ENCODE measurements at places on chromosomes 13 and 19.

DNA sequence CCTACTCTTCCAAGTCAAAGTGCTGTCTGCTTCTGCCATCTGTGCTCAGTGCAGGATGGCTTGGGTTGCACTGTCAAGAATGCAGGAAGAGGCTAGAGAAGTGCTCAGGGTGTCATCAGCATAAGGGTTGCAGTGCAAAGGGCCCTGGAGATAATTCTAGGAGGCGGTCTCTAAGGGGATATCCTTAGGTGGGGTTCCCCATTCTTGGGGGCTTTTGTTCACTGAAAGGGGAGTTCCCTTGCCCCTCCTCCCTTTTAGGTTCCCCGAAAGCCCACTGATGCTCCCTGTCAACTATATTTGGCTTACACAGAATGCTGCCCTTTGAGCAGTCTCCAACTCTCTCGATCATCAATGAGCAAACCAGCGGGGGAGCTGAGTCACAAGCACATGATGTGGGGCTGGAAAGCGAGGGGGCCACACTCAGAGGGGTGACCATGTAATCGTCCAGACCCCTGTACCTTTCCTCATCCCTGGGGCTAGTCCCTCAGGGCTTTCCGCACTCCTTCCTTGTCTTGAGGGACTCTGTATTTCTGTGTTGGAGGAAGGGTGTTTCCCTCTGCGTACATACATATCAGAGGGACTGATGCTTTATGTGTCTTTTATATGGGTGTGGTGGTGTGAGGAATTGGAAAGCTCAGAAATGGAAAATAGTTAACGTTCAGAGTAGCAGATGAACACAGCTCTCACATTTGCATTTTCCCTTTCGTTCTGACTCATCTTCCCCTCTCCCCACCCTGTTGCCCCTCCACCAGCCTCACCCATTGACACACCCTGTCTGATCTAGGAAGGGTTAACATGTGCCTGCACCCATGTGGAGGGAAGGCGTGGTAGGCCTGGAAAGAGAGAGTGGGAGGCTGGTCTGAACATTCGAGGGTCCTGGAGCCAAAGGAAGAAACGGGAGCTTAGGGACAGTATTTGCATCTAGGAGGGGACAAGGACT lies 6.7 kb downstream of the ZBTB32 start:
- DNase-seq, result peak; percentile 40

DNA sequence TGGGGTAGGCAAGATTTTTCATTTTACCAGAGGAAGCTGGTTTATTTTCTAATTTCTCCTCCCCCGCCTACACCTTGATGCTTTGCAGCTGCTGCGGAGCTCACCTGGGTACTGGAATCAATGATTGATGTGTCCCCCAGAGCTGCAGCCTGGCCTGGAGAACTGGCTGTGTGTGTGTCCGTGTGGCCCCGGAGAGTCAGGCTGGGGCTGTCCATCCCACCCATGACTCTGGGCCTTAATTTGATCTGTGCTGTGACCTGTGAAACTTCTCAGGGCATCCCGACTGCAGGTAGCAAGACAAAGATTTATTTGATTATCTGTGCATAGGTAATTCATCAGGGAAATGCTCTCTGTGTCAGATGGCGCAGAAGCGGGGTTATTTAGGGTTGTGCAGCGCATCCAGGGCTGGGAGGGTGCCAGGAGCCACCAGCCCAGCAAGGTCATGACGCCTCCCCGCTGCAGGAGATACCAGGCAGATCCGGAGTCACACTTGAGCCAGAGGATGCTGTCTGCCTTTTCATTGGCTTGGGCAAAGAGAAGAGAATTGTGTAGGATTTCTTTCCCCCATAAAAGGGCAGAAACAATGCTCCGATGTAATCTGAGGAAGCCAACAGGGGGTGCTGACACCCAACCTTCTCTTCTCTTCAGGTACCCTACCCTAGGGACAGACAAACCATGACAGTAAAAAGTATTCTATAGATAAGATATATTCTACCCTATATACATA lies 346.6 kb downstream of the TSHZ3 start:
- no peak for DNase-seq

DNA sequence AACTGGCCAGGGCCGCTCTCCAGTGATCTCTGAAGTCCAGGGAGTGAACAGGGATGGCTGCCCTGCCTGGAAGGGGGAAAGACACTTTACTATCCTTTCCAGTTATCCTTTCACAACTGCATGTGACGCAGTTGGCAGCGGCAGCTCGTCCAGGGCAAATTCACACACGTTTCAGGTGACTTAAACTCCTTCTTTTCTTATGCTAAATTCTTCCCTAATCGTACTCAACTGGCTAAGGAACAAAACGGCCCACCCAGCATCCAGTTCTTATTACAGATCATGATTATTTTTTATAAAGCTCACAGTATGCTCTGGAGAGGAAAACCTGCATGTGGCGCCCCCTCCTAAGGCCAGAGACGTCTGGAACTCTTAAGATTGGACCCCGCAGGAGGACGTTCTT lies 767.1 kb downstream of the UQCRFS1 start:
- no peak for DNase-seq

- peak; percentile 54 for DNase-seq
Measured at GRCh38 chr19:47176627-47177090, 46.0 kb downstream of the SAE1 start.

DNA sequence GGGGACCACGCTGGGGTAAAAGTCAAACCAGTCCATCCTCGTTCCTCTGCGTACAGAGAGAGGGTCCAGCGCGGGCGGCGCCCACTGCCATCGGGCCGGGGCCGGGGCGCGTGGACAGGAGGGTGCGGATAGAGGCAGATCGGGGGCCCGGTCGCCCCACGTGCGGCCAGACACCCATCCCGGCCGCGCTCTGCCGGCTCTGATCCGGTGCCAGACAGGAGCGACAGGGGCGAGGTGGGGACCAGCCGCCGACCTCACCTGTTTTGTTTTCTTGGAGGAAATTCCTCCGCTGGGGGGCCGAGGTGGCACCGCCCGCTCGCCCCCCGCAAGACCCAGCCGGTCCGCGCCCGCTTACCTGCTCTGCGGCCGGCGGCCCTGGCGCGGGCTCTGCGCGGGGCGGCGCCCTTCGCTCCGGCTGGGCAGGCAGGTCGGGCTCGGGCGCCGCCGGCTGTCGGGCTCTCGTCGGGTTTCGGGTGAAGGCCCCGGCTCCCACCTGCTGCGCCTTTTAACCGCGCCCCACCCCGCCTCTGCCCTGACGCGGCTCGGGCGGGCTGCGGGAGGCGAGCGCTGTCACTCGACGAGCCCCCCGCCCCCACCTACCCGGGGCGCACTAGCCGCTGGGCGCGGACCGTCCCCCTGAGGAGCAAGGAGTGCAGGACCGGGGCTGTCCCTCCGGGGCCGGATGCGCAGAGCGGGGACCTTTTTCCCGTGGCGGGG lies at the start of gene GJB6:
Gene GJB6 (minus strand): TSS at position 481 of the 717 bp plus-strand sequence. CDS start 8,839 bp downstream, outside the sequence.
- no peak for DNase-seq

- no peak for DNase-seq
Measured at GRCh38 chr13:73948848-73949529, 185.2 kb downstream of the KLF12 start.

- DNase-seq, result no peak
Measured at GRCh38 chr19:37990362-37990761, 83.4 kb downstream of the SIPA1L3 start.

DNA sequence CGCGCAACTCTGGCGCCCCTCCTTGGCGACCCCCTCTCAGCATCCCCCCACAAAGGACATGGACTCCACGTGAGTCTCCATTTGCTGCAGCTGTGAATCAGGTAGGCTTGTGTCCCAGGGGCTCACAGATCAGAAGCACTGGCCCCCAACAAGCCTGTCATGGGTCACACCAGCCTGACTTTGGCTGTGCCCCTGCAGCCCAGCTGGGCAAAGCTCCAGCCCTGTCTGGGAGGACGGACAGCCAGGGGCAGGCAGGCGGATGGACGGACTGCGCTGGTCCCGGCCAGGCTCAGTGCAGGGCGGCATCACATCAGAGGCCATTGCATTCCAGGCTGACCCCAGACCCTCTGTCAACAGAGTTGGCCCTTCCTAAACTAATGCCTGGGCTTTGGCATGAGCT lies 28.4 kb upstream of the ISYNA1 start:
- DNase-seq, result no peak

- no peak for DNase-seq
Measured at GRCh38 chr13:79297128-79297527, 108.9 kb downstream of the RBM26 start.

DNA sequence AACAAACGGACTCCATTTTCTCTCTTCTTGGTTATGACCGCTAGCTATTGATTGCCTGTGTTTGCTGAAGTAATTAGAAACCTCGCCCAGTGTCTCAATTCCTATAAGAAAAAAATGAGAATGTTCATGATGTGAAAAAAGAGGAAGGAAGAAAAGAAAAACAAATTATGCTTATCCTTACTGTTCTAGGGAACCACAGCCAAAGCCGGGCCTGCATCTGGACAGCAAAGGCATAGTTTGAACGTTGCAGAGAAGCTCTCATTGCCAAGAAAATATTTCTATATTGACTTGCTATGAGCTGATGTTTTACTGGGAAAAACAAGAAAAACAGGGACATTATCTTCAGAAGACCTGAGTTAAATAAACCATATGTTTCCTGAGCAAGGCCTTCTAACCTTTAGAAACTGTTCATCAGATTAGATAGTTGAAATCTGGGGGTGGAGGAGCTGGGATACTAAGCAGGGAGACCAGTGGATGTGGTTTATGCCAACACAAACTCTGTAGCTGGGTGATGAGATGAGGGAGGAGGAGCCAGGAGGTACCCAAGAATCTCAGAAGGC lies 55.0 kb downstream of the EFNB2 start:
- no peak for DNase-seq

DNA sequence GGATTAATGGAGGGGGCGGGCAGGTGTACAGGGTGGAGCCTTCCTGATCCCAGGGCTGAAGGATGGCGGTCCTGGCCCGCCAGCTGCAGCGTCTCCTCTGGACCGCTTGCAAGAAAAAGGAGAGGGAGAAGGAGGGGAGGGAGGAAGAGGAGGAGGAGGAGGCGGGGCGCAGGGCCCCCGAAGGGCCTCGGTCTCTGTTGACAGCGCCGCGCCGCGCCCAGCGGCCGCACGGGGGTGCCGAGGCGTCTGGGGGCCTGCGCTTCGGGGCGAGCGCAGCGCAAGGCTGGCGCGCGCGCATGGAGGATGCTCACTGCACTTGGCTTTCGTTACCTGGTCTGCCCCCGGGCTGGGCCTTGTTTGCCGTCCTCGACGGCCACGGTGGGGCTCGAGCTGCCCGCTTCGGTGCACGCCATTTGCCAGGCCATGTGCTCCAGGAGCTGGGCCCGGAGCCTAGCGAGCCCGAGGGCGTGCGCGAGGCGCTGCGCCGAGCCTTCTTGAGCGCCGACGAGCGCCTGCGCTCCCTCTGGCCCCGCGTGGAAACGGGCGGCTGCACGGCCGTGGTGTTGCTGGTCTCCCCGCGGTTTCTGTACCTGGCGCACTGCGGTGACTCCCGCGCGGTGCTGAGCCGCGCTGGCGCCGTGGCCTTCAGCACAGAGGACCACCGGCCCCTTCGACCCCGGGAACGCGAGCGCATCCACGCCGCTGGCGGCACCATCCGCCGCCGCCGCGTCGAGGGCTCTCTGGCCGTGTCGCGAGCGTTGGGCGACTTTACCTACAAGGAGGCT lies at the start of gene PPM1N:
Gene PPM1N (plus strand): TSS at position 33 of the 785 bp plus-strand sequence. CDS start 30 bp downstream, at position 63.
- DNase-seq, result peak; percentile 35

- no peak for DNase-seq
Measured at GRCh38 chr13:112124141-112124540, 57.2 kb downstream of the SOX1 start.

- no peak for DNase-seq
Measured at GRCh38 chr13:50677687-50678463, 165.6 kb downstream of the DLEU7 start.

GRCh38 chr19:53161123-53161522 lies 2.3 kb upstream of the ZNF347 start:
- no peak for DNase-seq

GRCh38 chr19:6599866-6600454 lies 9.0 kb upstream of the CD70 start:
- DNase-seq, result no peak

DNA sequence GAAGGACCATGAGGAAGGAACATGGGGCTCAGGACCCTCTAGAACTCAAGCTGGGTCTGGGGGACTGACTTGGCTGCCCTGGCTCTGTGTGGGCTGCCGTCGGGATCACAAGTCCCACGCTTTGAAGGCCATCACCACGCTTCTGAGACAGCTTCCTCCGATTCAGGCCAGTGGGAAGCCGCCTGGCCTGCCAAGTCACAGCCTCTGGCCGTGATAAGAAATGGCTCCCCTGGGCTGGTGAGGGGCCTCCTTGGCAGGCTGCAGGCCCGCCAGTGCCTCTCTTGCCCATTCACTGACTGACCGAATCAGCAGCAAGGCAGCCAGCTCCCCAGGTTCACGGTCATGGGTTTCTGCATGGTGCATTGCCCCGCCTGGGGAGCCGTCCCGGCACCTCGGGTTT lies 48.8 kb downstream of the COMP start:
- no peak for DNase-seq

GRCh38 chr13:23833733-23834611 lies 55.2 kb downstream of the MIPEP start:
- DNase-seq, result no peak

DNA sequence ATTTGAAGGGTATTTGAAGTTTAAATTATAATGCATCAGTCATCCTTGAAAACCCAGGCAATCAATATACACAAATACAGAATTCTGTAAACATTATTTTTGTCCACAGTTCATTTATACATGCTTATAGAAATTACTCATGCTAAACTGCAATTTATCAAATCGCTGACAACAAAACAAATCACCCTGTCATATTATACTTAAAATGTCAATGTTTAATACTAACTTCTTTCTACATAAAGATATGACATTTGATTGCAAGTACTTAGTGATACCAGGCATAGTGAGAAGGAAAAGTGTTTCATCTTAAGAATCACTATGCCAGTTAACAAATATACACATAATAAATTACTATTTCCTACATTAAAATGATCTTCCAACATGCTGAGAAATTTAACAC lies 232.0 kb downstream of the PCDH20 start:
- DNase-seq, result no peak

DNA sequence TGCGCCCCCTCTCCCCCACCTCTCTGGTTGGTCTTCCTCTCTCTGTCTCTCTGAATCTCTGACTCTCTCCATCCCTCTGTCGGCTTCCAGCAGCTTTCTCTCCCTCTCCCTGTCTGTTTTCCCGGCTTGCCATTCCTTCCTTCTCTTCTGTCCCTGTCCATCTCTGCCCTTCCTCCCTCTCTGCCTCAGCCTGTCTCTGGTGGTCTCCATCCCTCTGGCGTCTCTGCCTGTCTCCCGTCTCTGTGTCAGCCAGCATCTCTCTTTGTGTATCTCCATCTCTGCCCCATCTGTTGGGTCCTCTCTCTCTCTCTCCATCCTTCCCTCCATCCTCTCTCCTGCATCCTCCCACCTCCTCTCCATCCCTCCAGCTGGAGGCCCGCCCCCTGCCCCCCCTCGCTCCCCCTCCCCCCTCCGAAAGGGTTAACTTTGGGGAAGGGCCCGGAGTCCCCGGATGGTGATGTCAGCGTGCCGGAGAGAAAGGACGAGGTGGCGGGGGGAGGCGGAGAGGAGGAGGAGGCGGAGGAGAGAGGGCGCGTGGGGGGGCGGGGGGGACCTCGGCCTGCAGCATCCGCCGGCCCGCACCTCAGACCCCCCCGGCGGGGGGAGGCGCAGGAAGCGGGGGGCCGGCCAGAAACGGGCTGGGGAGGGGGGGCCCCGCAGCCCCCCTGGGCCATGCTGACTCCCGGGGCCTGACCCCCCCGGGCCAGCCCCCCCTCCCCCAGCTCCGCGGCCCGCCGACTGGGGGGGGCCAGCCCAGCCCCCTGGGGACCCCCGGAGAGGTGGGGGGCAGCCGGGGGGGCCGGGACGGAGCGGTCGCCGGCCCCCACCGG lies at the start of gene BRSK1:
Gene BRSK1 (plus strand): TSS at position 450 of the 830 bp plus-strand sequence. CDS start 446 bp downstream, outside the sequence.
- no peak for DNase-seq
